ENCODE measurements at places on chromosomes 4 and X.

GRCh38 chrX:108640817-108641216 is 95.5 kb downstream of the IRS4 start:
- no peak for DNase-seq

DNA sequence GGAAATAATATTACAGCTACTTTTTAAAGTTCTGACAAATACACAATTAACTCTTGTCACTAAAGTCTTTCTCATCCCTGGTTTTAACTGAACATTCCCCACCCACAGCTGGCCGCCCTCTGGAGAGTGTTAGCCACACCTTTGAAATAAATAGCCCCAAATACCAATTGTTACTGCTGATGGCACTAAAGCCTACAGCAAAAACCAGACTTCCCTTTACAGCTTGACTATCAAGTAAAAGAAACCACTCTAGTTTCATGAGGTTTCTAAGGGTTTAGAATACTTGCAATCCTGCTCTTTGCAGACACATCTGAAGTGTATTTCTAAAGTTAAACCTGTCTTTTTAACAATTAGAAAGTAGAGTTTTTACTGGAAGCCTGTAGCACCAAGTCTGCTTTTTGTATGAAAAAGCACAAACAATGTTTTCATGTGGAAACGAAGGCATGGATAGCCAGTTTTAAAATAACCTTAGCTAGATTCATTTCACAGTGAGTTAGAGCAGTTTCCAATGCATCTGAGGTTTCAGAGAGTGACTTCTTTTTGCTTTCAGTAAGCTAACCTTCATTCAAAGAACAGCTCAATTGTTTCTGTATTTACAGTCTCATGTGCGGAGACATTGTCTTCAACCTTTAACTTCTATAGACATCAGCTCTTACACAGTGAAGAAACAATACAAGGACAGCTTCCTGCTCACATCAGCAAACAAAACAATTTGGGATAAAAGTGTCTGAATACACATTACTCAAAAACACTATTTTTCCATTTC is 164.8 kb upstream of the VEGFC start:
- DNase-seq, result no peak

DNA sequence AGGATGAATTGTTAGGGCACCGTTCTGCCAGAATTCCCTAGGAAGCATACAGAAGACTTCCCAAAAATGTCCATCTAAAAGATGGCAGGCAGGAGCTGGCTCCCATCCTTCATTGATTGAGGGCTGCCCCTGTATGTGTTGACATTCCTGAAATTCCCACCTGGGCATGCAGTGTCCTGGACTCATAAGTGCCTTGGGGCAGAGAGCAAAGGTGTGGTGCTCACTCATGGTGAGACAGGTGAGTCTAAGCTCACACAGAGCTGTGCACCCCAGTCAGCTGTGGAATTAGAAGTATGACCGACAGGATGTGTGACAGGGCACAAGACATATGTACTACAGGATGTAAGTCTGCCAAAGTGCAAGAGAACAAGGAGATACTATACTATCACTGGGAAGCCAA is 271.9 kb downstream of the MID1IP1 start:
- DNase-seq, result no peak

- DNase-seq, result no peak
Measured at GRCh38 chr4:51998837-51999236, 21.3 kb downstream of the LRRC66 start.

GRCh38 chr4:77153006-77153405 is 4.0 kb upstream of the CCNG2 start:
- no peak for DNase-seq

GRCh38 chr4:188719794-188720193 is 580.6 kb downstream of the TRIML1 start:
- no peak for DNase-seq
